ENCODE measurements at places on chromosomes 2 and 18. TPM values are rescaled to one million over a fixed set of nuclear protein-coding genes. Genes with fewer than 3 reads are reported as not detected.

DNA sequence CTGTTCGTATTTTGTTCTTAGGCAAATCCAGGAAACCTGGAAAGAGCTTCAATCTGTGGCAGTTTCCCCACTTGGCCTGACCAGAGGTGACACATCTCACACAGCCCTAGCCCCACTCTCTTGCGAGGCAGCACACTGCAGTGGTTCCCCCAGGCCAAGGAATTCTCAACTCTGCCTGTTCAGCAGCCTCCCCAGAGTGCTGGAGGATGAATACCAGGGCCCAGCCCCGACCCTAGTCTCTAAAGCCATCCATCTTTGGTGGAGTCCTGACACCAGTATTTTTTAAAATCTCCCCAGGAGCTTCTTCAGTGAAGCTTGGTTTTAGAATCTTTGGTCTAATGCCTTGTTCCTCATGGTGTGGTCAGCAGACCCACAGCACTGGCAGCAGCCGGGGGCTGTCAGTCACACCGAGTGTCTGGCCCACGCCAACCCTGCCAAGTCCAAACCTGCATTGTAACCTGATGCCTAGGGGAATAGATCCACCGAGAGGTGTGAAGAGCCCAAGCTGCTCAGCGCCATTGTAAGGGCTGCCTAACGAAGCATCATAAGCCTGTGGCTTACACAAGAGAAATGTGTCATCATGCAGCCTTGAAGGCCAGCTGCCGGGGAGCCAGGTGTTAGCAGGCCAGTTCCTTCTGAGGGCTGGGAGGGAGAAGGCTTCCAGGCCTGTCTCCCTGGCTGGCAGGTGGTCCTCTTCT, 428.7 kb upstream of the ID2 start:
- peak; percentile 73 for ATAC-seq

DNA sequence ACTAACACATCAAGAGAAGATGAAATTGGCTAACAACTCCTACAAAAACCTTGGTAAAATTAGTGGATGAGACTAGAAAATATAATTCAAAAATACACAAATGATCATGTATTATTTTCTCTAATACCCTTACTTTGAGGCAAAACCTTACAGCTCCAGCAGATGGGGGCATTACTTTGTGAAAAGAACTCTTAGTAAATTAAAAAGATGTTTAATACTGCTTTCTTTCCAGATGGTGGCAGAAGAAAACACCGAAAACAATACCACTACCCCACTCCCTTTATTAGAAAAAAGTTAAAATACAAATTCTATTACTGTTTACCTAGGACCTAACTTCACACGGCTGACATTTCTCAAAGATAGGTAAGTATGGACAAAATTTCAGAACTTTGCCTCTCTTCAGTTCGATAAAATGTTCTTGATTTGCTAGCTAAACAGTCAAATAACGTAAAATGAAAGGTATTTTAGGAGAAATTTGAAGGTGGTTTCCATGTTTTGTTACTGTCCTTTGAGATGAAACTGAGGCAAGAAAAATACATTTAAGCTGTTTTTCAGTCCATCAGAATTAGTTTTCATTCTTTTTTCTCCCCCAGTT, 30.6 kb downstream of the ORC4 start:
- peak; percentile 33 for ATAC-seq

Gene ZNF407
- total RNA-seq, result 6.3 TPM

GRCh38 chr2:28869494-28870145, 489 bp downstream of the TRMT61B start:
- peak; percentile 30 for ATAC-seq

- no peak for ATAC-seq
Measured at GRCh38 chr2:135890835-135891234, 14.6 kb upstream of the MCM6 start.

- no peak for ATAC-seq
Measured at GRCh38 chr2:74083750-74084149, 64.0 kb downstream of the BOLA3 start.

Gene CYTIP
- total RNA-seq, result 1.3 TPM

Gene CRYGD
- total RNA-seq, result not detected

- no peak for ATAC-seq
Measured at GRCh38 chr18:70301667-70302066, 12.8 kb downstream of the SOCS6 start.

Gene REG1B
- not detected for total RNA-seq

- ATAC-seq, result no peak
Measured at GRCh38 chr2:149307014-149307413, 23.4 kb upstream of the LYPD6 start.

Gene SAG
- total RNA-seq, result not detected

GRCh38 chr18:59301929-59302328, 16.5 kb downstream of the CPLX4 start:
- ATAC-seq, result no peak

DNA sequence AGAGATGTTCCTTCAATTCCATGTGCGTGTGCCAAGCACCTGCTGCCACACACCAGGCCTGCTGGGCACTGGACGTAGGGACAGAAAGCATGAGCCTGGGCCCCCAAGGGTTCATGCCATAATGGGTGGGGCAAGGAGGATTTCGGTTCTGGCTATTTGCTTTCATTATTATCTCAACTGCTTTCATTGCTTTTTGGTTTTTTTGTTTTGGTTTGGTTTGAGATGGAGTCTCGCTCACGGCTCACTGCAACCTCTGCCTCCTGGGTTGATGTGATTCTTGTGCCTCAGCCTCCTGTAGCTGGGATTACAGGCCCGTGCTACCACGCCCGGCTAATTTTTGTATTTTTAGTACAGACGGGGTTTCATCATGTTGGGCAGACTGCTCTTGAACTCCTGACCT, 57.2 kb downstream of the SF3B1 start:
- ATAC-seq, result no peak

GRCh38 chr2:174590928-174591648, 6.5 kb downstream of the WIPF1 start:
- no peak for ATAC-seq

DNA sequence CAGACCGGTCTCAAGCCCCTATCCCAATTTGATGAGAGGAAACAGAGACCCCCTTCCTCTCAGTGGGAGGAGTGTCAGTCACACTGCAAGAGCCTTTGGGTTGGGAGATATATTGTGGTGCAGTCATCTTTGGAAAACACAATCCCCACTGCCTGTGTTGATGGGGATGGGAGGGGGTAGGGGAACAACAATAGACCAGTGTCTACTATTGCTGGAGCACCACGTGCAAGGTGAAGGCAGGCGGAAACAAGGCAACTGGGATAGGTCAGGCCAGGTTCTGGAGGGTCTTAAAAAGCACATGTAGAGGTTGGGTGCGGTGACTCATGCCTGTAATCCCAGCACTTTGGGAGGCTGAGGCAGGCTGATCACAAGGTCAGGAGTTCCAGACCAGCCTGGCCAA, 127.9 kb downstream of the ZFP36L2 start:
- no peak for ATAC-seq

- peak; percentile 73 for ATAC-seq
Measured at GRCh38 chr2:241551998-241552737, 6.4 kb upstream of the BOK start.

DNA sequence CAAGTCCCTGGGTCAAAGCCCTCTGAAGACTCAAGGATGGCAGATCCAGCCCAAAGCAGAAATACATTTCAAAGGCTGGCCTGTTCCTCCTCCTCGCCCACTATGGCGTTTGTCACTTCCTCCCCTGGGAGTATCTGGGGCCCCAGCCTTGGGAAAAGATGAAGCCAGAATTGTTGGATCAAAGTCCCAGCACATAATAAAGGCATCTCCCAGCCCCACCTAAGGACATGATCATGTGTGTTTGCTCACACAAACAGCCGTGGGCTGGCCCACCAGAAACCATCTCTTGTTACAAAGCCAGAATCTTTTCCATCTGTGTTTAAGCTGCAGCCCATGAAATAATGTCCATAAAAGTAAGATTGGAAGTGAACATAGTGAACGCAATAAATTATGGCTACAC, 50.1 kb upstream of the HAAO start:
- no peak for ATAC-seq

DNA sequence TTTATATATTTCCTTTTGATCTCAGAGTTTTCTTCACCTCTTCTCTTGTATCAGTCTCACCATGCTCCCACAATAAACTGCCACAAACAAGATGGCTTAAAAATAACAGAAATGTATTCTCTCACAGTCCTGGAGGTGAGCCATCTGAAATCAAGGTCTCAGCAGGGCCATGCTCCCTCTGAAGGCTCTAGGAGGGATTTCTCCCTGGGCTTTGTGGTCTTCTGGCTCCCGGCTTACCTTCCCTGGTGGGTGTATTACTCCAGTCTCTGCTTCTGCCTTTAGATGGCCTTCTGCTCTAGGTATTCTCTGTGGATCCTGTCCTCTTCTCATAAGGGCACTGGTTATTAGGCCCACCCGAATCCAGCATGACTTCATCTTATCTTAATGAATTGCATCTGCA, 994.7 kb upstream of the POU3F3 start:
- ATAC-seq, result no peak
